ENCODE measurements at places on chromosomes 5 and 9. TPM values are rescaled to one million over a fixed set of nuclear protein-coding genes. Genes with fewer than 3 reads are reported as not detected.

GRCh38 chr5:103829585-103829984 lies 267.0 kb upstream of the NUDT12 start:
- DNase-seq: no peak

GRCh38 chr9:105050296-105050695 lies 122.3 kb upstream of the ABCA1 start:
- DNase-seq: no peak

DNA sequence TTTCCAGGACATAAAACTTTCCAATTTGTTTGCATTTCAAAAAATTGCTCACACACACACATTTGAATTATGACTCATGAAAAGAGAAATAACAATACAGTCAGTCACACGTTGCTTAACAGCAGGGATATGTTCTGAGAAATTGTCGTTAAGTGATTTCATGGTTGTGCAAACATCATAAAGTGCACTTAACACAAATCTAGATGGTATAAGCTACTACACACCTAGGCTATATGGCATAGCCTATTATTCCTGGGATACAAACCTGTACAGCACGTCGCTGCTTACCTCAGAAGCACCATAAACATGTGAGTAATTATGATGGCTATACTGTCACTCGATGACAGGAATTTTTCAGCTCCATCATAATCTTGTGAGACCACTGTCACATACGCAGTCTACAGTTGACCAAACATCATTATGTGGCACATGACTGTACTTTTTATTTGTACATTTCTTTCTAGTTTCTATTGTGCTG lies 378.2 kb downstream of the ACTL7B start:
- no peak for DNase-seq

ZNF462 gene
- total RNA-seq: 129 TPM

- no peak for DNase-seq
These were observed 9.7 kb downstream of the PTGER4 start for GRCh38 chr5:40689438-40689837.
